ENCODE measurements at places on chromosomes 11 and 22.
A peak's percentile ranks its signal among the peaks of the same experiment; 100 is the strongest.

GRCh38 chr11:267491-267994 is 10.7 kb upstream of the NLRP6 start:
- peak; percentile 47 for DNase-seq

- no peak for DNase-seq
Measured at GRCh38 chr22:49958931-49959781, 1.4 kb upstream of the PIM3 start.

- DNase-seq, result no peak
Measured at GRCh38 chr22:25051073-25051472, 98.6 kb downstream of the KIAA1671 start.

- no peak for DNase-seq
Measured at GRCh38 chr11:83257761-83258168, 28.4 kb downstream of the CCDC90B start.

DNA sequence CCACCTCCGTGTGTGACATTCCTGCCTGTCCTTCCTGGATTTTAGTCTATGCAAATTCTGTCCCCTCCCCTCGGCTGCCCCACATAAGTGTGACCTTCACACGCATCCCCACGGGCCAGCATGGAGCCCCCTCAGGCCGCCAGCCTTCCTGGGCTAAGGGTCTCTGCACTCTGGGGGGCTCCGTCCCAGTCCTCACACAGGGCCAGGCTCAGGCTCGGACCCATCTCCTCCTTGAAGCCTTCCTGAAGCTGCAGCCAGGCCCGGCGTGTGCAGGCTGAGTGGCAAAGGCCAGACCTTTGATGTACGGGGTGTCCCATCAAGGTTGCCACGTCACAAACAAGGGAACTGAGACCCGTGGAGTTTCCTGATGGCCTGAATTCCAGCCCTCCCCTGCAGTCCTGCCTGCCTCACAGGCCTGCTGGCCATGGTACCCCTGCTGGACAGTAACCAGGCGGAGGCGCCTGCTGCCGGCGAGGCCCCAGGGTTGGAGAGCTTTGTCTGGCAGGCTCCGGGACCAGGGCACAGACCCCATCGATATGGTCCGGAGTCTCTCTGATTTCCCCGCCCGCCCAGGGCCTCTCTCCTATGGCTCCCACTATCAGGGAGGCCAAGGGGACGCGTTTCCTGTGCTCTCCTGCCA is 791.7 kb downstream of the BRD1 start:
- no peak for DNase-seq

DNA sequence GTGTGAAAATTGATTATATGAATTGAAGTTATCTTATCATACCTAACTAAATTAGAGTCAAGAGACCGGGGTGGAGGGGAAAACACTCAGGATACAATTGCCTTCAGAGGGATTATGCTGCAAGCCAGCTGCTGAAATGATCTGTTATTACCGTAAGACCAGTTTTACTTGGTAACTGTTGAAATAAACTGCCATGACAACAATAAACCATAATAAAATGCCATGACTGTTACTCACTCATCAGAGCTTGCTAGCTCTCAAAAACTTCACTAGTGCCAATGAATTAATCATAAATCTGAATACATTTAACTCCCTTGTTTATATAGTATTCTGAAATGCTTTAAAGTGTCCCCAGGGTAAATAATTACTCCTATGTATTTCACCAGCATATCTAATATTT is 68.2 kb downstream of the CASP12 start:
- no peak for DNase-seq

DNA sequence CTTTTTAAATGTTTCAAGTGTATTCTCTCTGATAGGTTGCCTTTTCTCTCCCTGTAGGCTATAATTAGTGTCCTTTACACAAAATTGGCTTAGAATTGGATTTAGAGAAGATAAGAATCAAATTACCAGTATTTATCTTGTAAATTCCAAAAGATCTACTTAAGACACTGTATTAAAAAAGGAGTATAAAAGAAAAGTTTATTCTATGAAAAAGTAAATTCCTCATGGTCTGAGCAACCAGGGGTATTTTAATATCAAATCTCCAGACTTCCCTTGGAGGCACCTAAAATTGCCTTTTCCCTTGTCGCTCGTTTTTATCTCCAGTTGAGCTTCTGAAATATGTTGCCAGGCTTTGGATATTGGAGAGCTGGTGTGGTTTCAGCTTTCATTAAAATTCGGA is 36.4 kb downstream of the ZBTB16 start:
- no peak for DNase-seq

- no peak for DNase-seq
Measured at GRCh38 chr11:65852508-65853245, 5.3 kb downstream of the CFL1 start.

DNA sequence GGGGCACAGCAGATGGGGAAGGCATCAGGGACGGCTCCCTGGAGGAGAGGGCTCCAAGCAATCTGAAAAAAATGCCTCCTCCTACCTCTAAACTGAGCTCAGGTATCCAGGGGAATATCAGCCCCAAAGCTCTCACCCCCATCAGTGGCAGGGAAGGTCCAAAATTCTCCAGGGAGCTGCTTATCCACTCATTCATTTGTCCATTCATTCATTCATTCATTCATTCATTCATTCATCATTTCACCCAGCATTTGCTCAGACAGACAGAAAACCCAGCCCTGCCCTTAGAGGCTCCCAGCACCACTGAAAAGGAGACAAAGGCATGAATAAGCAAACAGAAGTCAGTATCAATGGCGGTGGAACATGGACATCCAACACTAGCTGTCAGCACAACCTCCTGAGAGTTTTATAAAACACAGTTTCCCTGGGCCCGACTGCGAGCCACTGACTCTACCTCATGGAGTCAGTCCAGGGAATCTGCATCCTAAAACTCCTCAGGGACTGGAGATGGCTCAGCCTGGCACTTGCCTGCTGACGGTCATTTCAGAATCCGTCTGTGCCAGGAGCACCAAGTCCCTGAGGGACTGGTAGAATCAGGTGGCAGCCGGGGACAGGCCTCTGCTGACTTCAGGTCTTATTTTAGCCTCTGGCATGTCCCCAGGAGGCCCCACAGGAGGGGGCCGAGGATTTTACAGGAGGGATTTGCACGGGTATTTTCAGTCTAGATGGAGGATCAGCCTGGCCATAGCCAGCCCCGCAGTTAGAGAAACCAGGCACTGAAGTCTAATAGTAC is 164.6 kb downstream of the MN1 start:
- DNase-seq, result no peak

GRCh38 chr22:31846161-31847115 is 92.6 kb downstream of the DEPDC5 start:
- no peak for DNase-seq

DNA sequence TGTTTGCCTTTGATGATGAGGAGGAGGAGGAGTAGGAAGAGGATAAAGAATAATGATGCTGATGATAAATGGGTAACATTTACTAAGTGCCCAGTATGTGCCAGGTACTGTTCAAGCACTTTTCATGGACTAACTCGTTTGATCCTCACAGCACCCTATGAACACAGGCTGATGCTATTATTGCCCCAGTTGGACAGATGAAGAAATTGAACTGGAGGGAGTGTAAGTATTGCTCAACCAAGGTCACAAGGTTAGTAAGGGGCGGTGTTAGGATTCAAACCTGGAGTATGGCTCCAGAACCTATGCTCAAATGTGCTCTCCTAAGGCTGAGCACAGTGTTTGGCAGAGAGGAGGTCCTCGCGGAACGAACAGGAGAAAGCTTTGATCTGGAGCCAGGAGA is 78.6 kb downstream of the SYN3 start:
- no peak for DNase-seq

- DNase-seq, result no peak
Measured at GRCh38 chr11:110081462-110082376, 11.5 kb upstream of the ZC3H12C start.

DNA sequence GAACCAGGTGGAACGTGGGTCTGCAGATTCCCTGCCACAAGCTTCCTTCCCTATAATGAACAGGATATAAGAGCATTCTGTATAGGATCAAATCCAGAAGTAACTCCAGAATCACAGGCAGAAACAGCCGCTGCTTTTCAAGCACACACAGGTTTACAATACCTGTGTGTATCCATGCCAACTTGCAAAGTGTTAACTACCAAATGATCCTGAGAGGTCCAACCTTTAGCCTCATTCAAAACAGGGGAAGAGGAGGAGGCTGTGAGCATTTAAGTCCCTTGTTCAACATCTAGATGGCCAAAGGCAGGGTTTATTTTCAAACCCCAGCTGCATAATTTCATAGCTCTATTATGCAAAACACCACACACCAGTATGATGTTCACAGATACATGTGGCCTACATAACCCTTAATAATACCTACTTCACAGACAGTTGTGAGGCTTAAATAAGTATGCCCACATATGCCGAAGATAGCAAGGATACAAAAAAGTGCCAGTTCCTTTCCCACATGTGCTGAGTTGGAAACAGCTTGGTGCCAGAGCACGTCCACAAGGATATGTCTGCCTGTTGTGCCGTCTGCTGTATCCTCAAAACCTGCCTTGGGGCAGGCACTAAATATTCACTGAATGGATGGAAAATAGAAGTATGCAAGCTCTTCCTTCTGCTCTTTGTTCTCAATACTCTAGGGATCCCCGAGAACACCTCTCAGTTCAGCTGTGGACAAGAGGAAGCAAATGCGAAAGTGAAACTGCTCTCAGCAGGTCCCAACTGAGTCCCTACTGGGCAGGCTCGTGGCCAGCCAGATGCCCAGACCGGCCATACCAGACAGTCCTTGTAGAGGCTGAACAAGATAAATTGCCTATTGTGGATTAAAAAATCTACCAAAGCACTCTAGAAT is 66.8 kb downstream of the LARGE1 start:
- no peak for DNase-seq

DNA sequence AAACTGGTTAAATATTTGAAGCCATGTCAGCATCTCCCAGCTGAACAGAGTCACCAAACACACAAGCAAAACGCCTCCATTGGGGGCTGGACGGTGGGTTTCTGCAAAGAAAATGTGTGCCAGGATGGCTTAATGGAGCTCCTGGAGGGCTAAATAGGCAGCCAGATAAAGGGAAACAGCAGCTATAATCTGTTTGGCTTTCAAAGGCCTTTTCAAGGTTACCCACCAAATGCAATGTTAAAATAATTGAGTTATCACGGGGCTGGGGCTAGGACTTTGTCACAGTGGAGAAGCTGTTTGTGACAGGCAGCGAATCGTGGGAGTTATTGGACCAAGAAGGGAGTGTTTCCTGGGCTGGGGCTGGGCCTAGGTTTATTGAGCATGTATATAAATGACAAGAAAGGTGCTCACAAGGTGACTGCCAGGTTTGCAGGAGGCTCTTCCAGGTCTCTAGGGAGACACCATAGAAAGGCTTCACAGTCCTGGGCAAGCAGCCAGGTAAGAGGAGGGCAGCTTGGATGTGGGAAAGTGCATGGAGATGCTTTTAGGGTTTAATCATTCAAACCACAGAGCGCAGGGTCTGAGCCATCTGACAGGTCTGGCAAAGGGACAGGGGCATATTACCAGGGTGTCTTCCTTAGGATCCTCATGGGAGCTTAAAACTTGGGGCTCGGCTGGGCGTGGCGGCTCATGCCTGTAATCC is 28.3 kb downstream of the GRIK4 start:
- no peak for DNase-seq

DNA sequence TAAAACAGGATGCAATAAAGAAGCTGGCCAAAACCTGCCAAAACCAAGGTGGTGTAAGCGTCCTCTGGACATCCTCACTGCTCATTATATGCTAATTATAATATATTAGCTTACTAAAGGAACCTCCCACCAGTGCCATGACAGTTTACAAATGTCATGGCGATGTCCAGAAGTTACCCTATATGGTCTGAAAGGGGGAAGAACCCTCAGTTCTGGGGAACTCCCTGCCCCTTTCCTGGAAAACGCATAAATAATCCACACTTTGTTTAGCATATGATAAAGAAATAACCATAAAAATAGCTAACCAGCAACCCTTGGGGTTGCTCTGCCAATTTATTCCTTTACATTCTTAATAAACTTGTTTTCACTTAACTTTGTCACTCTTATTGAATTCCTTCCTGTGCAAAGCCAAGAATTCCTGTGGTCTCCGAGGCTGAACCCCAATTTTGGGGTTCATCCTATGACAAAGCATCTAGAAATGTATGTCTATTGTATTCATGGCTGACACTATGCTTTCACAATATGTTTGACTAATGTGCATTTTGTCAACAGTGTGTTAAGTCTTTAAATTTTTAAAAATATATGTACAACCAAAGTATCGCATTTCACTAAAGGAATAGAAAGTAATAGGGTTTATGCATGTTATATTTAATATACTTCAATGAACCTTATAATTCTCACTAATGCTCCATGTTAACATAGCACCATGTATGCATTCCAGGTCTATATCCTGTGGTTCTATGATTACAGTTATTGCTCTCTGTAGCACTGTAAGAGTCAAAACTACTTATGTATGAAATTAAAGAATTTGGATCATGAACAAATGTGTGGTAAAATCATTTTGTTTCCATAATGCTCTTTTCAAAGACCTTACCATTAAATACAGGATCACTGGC is 25.1 kb downstream of the LGR4 start:
- DNase-seq, result no peak

DNA sequence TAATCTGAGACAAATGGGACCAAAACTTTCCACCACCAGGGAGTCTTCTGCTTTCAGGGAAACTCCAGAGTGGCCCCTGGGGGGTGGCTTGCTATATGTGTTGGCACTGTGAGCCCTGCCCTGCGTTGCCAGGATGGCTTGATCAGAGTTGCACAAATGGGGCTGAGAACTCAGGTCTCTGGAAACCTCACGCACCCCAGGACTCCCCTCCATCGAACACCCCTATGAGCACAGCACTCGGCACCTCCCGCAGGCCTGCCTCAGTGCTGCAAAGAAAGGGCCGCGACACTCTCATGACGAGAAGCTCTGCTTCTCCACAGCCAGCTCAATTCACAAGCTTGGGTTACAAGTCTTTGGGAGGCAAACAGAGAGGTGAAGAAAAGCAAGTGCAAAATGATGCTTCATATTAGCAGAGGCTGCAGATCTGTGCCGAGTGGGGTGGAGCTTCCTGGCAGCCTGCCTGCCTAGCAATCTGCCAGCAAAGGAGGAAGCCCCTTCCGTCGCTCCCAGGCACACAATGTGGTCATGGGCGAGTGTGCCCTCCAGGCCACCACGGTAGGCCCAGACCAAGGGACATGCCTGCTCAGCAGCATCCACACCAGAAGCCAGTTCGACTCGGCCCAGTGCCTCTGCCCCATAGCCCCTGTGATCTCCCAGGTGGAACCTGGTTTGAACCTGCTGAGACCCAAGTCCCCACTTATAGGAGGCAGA is 55.7 kb downstream of the MYH9 start:
- peak; percentile 53 for DNase-seq

- DNase-seq, result no peak
Measured at GRCh38 chr11:133343951-133344350, 188.3 kb downstream of the OPCML start.

DNA sequence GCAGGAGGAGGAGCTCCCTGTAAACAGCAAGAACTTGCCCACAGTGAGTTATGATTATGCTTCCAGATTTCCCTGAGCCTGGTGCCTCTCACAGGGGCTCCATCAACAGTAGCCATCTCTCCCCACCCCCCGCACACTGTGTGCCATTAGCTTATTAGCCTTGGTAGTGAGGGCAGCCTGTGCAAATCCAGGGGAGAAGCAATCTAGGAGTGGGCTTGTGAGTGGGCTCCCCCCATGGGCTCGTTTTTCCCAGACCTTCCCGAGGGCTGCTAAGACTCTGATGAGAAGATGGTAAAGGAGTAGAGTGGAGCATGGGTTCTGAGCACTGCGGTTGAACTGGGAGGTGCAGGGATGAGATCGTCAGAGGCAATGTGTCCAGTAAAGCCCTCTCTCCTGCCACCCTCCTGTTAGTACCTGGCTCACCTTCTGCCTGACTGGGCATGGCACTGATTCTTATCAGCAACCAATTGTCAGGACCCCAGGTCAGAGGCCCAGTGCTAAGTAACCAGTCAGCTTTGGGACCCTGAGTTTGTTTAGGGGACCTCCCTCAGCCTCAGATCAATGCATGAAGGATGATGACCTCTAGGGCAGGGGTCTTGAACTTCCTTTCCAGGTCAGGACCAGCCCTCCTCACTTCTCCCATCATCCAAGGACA is 38.4 kb upstream of the TP53I11 start:
- DNase-seq, result no peak

All from activated naive CD4-positive, alpha-beta T cell treated with Interleukin-2 at 50 U/mL for 16 hours (primary cell).